MM.1S (cell line): ENCODE measurements at places on chromosomes 1 and 21.
A peak's percentile ranks its signal among the peaks of the same experiment; 100 is the strongest.

- no peak for DNase-seq
Measured at GRCh38 chr1:44539991-44540730, 134.1 kb downstream of the TMEM53 start.

GRCh38 chr1:196027127-196027526 lies 581.1 kb downstream of the KCNT2 start:
- DNase-seq = no peak

GRCh38 chr1:107019166-107019565 lies 37.3 kb upstream of the PRMT6 start:
- DNase-seq = no peak

GRCh38 chr1:67937651-67938050 lies 104.4 kb upstream of the GNG12 start:
- no peak for DNase-seq

DNA sequence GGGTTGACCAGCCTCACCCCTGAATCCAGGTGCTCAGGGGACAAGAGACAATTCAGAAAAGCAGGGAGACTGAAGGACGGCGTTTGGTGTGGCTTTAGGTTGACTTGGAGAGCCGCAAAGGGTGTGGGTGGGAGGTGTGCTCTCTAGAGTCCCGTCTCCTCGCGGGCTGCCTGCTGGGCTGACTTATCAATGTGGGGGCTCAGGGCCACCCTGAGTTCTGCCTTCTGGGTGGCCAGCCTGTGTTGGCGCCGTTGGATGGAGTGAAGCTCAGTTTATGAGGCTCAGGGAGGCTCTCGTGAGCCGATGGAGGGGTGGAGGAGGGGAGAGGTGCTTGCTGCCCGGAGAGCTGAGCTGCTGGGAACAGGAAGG lies 13.0 kb downstream of the GPR137B start:
- no peak for DNase-seq

DNA sequence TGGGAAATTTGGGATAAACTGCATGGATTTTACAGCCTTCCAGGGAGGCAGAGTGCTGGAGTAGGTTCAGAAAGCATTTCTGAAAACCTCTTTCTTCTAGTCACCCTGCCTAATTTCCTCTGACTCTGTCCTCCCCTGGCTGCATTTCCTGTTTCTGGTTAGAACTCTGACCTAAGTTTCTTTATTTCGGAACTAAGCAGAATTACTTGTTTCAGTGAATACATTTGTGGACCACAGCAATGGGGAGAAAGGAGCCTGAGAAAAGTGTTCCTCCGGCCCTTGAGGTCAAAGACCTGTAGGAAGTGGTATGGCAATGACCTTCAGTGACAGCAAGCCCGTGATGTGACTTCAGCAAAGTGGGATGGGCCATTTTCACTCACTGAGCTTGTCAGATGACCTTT lies 173.4 kb upstream of the RUNX1 start:
- DNase-seq = peak; percentile 94

DNA sequence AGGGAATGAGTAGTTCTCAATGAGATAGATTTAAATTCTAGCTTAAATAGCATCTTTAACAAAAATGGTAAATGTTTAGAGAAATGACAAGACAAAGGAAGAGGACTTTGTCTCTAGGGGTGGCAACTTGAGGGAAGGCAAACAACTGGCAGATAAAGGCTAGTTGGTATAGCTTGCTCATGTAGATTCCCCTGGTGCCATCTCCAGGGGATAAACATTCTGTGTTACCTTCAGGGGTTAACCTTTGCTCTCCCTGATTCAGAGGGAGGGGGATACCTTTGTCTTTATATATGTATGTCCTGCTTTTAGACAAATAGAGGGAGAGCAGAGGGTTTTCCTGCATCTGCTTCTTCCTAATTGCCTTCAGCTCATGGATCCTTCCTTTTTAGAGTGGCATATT lies 153.7 kb upstream of the L1TD1 start:
- DNase-seq = no peak

GRCh38 chr1:55886856-55887712 lies 671.9 kb upstream of the USP24 start:
- no peak for DNase-seq

- no peak for DNase-seq
Measured at GRCh38 chr1:47371016-47371517, 37.5 kb downstream of the CMPK1 start.

DNA sequence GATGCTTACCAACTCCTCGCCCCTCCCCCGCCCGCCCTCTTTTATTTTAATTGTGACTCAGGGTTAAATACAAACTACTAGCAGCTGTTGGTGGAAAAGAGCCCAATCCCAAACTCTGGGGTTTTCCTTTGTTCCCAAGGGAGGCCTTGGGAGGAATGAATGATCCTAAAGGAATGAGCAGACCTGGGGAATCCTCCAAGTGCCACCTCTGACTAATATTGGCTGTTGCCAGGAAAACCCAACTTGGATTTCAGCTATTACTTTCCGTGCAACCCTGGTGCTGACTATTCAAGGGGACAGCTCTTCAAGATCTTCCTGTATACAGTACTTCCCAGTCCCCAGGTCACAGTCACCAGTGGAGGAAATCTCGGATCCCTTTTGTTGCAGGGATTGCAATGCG lies 1.3 kb upstream of the S100A10 start:
- no peak for DNase-seq

DNA sequence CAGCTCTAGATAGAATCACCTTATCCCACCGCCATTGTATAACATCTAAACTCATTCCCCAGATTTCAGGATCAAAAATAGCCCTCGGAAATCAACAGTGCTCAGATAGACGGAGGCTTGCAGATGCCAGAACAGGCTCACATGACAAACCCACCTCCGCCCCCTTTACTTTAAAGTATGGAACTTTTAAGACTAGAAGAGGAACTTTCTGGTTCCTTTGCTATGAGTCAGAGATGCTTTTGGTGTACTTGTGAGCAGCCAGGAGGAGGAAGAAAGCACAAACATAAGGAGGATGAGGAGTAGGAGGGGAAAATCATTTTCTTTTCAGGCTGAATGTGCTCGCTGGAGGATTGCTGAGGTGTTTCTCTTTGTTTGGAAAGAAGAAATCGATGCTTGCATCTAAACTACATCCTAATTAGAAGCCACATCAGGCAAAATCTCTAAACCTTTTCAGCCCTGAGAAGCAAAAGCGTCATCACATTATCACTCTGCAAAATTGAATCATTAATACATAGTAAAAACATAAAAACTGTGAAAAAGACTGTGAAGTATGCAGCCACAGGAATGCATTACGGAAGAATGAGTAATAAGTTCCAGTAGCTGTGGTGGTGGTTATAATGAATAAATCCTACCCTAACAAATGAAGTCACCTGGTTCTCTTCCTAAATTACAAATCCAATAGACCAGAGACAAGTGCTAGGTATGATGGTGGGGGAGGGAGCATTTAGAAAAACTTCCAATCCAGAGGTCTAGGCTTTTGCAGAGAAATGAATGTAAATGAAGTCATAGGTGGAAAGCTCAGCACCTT lies 251.3 kb downstream of the KCNH1 start:
- no peak for DNase-seq

DNA sequence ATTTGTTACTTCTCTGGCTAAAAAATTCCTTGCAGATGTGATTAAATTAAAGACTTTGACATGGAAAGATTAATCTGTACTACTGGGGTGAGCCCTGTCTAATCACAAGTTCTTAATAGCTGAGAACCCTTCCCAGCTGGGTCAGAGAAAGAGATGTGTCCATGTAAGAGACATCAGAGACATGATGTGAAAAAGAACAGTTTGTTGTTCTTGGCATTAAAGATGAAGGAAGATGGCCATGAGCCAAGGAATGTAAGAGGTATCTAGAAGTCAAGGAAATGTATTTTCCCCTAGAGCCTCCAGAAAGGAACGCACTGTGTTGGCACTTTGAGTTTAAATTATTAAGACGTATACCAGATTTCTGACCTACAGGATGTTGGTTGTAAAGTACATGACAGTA lies 1271.5 kb upstream of the PRMT6 start:
- DNase-seq = no peak

GRCh38 chr1:31548534-31548906 lies 27.8 kb upstream of the TINAGL1 start:
- DNase-seq = no peak

GRCh38 chr1:221667504-221667903 lies 74.4 kb downstream of the DUSP10 start:
- no peak for DNase-seq

- no peak for DNase-seq
Measured at GRCh38 chr1:4253935-4254334, 353.9 kb upstream of the C1orf174 start.

GRCh38 chr1:110951161-110951560 lies 12.6 kb downstream of the LRIF1 start:
- no peak for DNase-seq

DNA sequence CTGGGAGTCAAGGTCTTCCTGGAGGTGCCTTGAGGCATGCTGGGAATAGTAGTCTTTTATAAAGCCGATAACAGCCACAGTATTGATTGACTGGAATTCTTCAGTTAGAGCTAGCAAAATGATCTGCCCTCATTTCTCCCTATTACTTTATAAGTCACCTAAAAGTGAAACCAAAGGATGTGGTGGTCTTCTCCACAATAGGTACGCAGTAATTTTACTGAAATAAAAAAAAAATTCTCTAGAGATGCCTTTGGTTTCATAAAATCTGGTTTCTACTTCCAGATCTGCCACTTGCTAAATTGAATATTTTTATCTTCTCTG lies 518 bp upstream of the NDC1 start:
- no peak for DNase-seq

DNA sequence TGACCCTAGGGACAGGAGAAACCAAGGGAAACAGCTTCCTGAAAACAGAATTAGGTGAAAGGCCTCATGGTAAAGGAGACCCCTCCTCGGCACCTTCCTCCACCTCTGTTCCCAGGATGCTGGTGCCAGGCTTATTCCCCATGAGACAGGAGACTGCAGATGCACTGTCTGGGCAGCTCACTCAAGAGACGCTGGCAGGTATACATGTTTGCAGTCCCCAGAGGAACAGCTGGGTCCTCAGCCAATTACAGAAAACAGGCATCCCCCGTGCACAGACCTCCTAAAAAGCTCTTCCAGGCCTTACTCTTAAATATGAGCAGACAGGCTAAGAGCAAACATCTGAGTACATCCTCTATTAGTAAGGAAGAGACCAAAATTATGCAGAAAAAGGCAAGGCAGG lies 6.5 kb downstream of the CCSAP start:
- no peak for DNase-seq

GRCh38 chr1:33660956-33661355 lies 188.5 kb downstream of the ZSCAN20 start:
- DNase-seq = no peak
